Skin of body (tissue), 3 donors: ENCODE measurements at places on chromosomes 2 and 18.

GRCh38 chr2:68879296-68879695 lies 8.1 kb upstream of the BMP10 start:
- no peak for DNase-seq

DNA sequence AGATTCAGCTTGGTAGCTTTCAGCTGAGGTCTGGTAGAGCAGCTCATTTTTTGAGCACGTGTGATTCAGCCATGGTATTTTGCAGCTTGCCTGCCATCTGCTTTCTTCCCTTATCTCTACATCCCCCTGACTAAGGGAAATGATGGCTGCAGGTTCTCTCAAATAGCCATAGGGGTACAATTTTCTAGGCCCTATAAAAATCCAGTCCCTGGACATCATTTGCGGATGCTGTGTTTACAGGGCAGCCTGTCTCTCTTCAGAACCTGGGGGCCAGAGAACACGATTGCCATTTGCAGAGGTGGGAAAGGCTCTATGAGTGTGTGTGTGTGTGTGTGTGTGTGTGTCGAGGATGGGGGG lies 442.7 kb upstream of the MEIS1 start:
- DNase-seq: no peak

- DNase-seq: no peak
Observed at GRCh38 chr2:7057865-7058400, 140.7 kb downstream of the RNF144A start.

- no peak for DNase-seq
Observed at GRCh38 chr2:14143435-14143834, 489.1 kb upstream of the LRATD1 start.

- no peak for DNase-seq
Observed at GRCh38 chr2:201127570-201127969, 11.6 kb downstream of the CFLAR start.

- DNase-seq: no peak
Observed at GRCh38 chr2:176174382-176174823, 14.1 kb upstream of the HOXD1 start.

DNA sequence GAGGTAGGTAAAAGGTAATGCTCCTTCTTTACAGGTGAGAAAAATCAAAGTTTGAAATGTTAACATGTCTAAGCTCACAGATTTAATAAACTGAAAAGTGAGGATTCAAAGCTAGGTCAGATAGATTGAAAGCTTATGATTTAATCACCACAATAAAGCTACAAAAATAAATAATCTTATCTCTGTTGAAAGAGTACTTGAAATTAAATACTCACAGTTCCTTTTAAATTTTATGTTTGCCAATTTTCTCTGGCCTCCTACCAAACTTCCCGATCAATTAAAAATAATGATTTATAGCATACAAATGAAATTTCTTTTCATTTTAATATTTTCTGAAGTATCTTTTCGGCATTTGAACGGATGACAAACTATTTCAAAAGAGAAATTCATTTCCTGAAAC lies 77.3 kb downstream of the GAREM1 start:
- no peak for DNase-seq

GRCh38 chr2:221569871-221570270 lies 2.2 kb downstream of the EPHA4 start:
- no peak for DNase-seq

GRCh38 chr18:31750273-31750672 lies 10.4 kb downstream of the SLC25A52 start:
- no peak for DNase-seq

- DNase-seq: no peak
Observed at GRCh38 chr2:14903709-14904374, 271.3 kb downstream of the LRATD1 start.

GRCh38 chr2:188599140-188599539 lies 307.5 kb downstream of the GULP1 start:
- DNase-seq: no peak

DNA sequence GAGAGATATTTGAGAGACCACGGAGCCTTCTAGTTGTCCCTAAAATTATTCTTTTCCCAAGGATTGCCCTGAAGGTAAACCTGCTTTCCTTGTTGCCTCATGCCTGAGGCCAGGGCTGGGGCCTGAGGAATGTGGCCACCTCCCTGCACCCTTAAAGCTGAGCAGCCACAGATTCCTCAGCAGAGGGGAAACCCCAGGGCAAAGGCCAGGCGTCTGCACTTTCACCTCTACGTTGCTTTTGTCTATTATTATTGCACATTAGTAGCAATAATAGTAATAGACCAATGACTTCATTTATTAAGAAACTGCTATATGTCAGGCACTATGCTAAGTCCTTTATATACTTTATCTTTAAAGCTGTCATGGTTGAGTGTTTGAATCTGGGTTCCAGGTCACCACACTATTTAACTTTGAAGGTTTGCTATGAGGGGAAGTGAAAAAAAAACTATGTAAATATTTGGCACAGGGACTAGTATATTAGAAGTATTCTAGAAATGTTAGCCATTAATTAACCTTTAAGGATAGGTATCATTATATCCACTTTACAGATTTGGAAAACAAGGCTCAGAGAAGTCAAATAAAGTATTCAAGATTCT lies 104.2 kb downstream of the LRRC30 start:
- no peak for DNase-seq

- no peak for DNase-seq
Observed at GRCh38 chr2:241041589-241042158, 43.3 kb downstream of the SNED1 start.

DNA sequence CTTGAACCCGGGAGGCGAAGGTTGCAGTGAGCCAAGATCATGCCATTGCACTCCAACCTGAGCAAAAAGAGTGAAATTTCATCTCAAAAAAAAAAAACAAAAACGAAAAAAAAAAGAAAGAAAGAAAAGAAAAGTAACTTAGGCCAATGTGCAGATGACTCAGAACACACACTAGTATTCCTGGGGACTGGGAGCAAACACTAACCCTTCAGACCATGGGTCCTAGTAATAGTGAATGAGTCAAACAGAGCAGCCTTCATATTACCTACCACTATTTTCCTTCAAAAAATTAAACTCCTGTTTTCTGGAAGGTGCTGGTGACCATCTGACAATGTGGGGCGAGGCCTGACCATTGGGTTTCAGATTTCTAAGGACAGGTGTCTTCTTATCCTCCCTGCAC lies 253.4 kb downstream of the PIEZO2 start:
- DNase-seq: no peak

- no peak for DNase-seq
Observed at GRCh38 chr18:80154293-80154692, 45.2 kb downstream of the ADNP2 start.

DNA sequence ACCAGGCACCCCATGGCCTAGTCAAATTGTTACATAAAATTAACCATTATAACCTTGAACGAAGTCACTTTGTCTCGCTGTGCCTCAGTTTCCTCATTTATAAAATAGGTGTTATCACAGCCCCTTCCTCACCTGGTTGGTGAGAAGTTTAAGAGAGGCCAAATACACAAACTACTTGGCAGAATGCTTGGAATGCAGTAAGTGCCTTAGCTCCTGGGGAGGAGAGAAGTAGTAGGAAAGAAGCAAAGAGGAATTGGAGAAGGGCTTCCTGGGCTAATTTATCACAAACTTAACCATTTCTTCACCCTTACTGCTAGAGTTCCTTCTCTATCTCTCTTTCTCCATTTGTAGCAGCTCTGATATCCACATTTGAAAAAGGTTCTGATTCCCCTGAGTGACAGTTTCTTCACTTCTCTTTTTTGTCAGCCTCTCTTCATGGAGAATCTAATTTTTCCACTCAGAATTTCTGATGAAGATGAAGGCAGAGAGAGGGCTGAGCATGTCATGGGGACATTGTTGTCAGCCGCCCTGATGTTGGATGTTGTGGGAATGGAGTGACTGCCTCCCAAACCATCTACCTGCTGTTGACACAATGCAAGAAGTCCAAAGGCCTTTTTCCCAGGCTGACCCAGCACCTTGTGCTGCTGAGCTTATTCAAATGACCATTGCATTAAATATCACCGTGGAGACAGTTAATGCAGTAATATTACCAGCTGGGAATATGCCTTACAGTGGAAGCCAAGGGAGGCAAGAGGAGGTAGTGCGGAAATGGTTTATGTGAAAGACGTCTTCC lies 60.4 kb downstream of the BOD1L2 start:
- no peak for DNase-seq

DNA sequence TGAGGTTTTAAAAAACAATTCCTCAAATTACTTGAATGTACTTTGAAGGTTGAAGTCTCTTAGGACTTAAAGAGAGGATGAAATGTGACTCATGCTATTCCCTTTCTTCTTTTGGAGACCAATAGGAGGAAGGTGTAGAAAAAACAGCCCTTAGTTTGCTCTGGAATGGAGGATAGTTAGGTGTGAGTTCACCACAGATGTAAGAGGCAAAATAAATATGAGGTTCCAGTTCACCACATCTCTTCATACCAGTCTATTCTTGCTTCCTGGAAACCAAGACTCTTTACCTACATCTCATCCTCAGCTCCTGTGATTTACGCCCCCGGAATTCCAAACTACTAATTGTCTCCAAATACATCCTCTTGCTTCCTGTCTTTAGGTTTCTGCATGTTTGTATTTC lies 77.5 kb upstream of the TTC21B start:
- no peak for DNase-seq

DNA sequence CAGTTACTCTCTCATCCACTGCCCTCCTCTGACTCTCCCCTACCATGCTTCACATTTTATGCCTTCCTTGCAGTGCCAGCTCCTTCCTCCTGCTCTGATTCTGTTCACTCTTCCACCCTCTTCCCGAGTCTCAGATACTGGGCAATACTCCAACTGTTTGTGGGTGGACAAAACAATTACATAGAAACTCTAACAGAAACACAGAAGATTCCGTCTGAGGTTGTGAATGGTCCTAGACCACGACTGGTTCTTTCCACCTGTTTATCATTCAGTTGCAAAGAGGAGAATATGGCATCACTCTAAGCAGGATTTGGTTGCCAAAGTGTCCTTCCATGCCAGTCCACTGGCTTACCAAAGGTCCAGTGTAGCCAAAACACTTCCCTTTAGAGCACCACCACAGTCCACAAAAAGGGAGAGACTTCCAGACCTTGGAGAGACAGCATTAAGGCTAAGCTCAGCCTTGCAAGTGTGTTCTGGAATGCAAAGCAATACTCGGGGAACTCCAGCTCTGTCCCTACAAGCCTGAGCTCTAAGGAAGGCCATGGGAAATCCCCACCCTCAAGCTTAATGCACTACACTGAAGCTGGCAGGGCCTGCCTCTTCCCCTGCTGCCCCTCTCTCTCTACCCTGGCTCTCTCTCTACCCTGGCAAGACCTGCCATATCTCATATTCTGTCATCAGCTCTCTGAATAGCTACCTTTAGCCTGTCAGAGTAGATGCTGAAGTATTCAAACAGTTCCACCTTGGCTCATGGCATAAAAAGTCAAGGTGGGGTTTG lies 33.6 kb upstream of the RND3 start:
- peak; percentile 13 for DNase-seq

DNA sequence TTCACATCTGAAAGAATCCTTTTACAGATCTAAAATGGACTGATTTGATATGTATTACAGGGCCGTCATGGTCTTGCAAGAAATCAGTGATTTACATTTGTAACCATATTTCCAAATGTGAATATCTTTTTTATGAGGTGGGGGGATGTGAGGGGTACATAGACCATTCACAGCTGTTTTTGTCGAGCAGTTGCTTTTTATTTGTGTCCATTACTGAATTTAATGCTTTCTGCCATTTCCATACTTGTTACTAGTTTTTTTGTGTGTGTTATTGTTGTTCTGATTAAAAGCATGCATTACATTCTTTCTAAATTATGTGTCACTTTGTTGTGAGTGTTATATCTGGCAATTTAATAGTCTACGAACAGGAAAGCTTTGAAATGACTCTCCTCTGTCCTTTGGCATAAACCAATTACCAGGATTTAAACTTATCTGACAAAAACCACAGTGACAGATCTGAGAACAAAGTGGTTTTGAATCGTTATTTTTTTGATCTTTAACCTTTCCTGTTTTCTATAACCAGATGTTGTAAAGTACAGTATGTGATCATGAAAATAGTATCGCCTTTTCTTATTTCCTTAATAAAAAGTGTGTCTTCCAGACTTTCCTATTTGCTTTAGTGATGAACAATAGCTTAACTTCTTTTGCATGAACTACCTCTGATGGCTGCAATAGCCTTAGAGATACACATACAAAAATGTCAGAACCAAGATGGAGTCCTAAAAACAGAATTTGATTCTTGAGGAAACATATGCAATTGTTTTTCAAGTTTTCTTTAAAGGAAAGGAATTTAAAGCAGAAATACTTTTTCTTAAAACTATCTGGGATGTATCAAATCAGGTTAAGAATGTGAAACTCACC lies 354.2 kb upstream of the ACVR2A start:
- DNase-seq: no peak

GRCh38 chr2:11481426-11481788 lies 15.4 kb upstream of the E2F6 start:
- no peak for DNase-seq

DNA sequence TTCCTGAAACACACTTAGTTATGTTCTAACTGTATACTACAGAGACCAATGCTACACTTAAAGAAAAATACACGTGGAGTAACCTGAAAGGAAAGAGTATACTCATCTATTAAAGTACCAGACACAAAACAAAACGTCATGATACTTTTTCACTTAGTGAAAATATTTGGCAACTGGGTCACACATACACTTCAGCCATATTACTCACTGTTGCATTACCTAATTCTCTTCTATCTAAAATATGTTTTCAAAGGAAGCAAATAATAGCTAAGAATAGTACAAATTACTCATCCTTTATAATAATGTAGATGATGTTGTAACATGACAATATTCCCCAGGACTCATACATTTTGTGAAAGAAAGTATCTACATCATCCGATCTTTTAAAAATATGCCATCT lies 76.5 kb upstream of the EPB41L3 start:
- DNase-seq: no peak

GRCh38 chr2:186130748-186131641 lies 355.1 kb upstream of the ZC3H15 start:
- DNase-seq: no peak

GRCh38 chr2:16226381-16226780 lies 286.0 kb downstream of the MYCN start:
- no peak for DNase-seq

DNA sequence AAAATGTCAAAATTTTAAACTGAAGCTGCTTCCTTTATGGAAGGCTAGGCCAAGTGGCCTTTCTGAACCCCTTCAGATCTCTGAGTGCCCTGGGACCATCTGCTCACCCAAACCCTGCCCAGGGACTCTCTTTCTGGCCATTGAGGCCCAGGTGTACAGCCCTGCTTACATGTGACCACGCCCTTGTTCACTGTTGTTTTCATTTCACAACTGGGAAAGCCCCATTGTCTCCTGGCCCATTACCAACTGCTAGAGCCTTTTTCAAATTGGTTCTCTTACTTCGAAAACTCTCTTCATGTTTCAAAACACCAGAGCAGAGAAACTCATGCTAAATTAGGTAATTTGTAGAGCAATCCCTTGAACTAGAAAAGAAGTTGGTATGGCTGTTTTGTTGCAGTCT lies 219.5 kb upstream of the TANK start:
- DNase-seq: no peak

- no peak for DNase-seq
Observed at GRCh38 chr18:65544701-65545100, 206.1 kb upstream of the CDH7 start.

DNA sequence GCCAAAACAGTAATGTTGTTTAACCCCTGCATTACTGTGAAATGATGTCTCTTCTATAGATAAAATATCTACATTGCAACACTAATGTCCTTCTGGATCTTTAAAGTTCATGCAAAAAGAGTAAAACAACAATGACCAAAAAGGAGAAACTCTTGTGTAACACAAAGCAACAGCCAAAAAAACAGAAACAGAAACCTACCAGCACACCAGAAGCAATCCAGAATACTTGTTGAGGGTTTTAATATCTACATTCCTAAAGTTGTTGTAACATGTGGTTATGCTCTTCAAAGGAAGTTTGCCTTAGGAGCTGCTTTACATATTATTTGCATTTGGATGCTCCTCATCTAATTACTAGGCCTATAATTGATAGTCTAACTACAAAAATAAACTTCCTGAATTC lies 157.2 kb downstream of the BABAM2 start:
- no peak for DNase-seq
